Activated naive CD8-positive, alpha-beta T cell treated with anti-CD3 and anti-CD28 coated beads for 36 hours (primary cell): ENCODE measurements at places on chromosomes 6 and 20. TPM values are rescaled to one million over a fixed set of nuclear protein-coding genes. Genes with fewer than 3 reads are reported as not detected.

Gene ESF1
- total RNA-seq = 29.2 TPM

Gene PKIB
- 0.62 TPM for total RNA-seq

DNA sequence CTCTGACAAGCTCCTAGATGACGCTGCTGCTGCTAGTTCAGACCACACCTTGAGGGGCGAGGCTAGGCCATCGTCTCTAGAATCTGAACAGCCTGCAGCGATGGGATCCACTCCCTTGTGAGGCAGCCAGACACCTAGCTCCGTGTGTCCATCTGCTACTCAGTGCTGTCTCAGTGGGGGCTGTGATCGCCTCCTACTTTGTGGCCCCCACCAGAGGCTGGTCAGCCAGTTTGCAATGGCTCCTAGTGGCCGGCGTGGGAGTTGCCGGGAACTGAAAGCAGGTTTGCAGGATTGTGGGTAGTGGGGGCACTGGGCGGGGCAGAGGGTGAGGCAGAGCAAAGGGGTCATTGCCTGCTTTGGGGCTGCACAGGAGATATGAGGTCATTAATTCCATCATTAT lies 2.8 kb downstream of the CCN5 start:
- DNase-seq = no peak

- DNase-seq = no peak
Measured at GRCh38 chr6:39366931-39367618, 44.6 kb upstream of the KCNK16 start.

DNA sequence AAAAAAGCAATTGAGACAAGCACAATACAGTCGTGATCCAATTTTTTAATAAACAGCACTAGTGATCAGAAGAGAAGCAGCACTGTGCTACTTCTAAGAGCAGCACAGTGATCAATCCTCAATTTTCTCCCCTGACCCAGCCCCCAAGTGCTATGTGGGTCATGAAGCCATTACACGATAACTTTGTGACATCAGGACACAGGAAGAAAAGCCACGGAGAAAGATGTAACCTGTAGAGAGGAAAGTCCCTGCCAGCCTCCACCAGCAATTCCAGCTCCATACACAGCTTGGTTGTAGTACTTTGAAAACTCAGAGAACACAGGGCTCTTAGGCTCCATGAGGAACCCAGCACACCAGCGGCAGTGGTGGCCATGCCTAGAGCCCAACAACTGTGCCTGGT lies 45.3 kb upstream of the MYB start:
- DNase-seq = no peak

GRCh38 chr20:48808382-48809034 lies 19.3 kb downstream of the PREX1 start:
- no peak for DNase-seq

DNA sequence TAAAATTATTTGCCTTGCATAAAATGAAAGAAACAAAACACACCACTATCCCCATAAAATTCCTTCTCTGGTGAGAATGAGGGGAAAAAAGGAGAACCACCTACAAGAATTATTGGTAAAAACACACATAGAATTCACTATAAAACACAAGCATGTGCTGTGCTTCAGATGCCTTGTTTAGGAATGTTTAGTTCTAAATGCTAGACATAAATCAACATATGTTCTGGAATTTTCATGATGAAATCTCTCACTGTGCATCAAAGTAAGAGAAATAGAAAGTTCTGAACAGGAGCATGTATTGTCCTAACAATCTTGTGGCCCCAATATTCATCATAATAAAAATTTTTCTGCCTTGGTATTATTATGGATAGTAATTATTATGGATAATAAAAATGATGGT lies 111.0 kb downstream of the PLCB4 start:
- no peak for DNase-seq

- DNase-seq = no peak
Measured at GRCh38 chr6:27168108-27168507, 79.4 kb upstream of the PRSS16 start.
